Transverse colon (tissue), 4 donors: ENCODE measurements at places on chromosomes 4 and X. TPM values are rescaled to one million over a fixed set of nuclear protein-coding genes. Genes with fewer than 3 reads are reported as not detected.

DNA sequence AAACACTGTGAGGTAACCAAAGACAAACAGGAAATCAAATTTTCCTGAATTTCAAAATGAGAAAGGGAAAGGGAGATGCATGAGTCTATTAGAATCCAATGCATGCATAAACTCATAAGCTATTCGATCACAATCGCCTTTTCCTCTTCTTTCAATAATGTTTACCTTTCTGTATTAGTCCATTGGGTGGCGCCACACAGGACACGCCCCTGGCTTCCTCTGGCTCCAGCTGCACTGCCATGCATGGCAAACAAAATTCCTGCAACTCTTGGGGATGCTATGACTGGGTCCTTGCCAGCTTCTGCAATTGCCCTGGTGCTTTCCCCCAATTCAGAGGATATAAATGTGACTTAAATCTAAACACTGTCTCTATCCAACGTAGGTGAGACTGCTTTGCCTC is 424.5 kb upstream of the PCDH7 start:
- H3K27me3 ChIP-seq, result no peaks in the 10 kb centered on the region
- no peaks in the 10 kb centered on the region for H3K36me3 ChIP-seq
- DNase-seq, result no peak
- H3K4me3 ChIP-seq, result no peak overlapping the region
- no peak overlapping the region for H3K27ac ChIP-seq

HSD17B13 gene
- 1.9 TPM for total RNA-seq

ANKRD50 gene
- total RNA-seq, result 12.9 TPM

SEL1L3 gene
- 95.6 TPM for total RNA-seq

GABRB1 gene
- total RNA-seq, result 0.14 TPM

SPANXC gene
- total RNA-seq, result not detected

DNA sequence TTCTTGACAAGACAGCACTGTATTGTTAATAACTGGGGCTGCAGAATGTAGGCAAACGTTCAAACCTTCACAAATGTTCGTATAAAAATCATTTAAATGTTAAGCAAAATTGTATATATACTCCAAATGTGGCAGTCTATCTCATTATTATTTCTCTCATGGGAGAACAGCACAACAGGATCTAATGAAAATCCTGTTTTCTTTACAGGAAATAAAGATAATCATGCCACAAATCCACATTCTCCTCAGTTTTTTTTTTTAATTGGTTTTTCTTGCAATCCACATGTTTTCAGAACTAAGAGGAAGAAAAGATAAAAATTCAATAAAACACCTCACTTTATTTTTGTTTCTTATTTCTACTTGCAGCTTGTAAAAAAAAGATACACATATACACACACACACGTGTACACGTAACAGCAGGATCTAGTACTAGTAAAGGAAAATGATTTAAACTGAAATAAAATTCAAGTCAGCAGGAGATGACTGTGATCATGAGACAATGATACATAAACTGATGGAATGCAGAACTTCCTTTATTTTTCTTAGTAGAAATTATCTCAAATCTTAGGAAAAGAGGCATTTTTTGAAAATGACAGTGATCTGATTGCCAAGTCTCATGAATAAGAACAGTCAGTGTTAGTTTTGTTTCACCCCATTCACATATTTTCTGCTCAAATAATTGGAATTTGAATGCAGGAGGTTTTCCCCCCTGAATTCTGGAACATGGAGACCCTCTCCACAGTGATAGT is 11.3 kb downstream of the APBB2 start:
- DNase-seq, result no peak
- H3K4me3 ChIP-seq, result no peak overlapping the region
- no peaks in the 10 kb centered on the region for H3K27me3 ChIP-seq
- no peak overlapping the region for H3K27ac ChIP-seq

- H3K27me3 ChIP-seq, result no peaks in the 10 kb centered on the region
- H3K4me3 ChIP-seq, result no peak overlapping the region
- H3K27ac ChIP-seq, result no peak overlapping the region
- no peaks in the 10 kb centered on the region for H3K4me1 ChIP-seq
- peak; percentile 46 for DNase-seq
- no peaks in the 10 kb centered on the region for H3K36me3 ChIP-seq
These were observed 9.3 kb downstream of the CETN2 start for GRCh38 chrX:152821145-152821765.

DNA sequence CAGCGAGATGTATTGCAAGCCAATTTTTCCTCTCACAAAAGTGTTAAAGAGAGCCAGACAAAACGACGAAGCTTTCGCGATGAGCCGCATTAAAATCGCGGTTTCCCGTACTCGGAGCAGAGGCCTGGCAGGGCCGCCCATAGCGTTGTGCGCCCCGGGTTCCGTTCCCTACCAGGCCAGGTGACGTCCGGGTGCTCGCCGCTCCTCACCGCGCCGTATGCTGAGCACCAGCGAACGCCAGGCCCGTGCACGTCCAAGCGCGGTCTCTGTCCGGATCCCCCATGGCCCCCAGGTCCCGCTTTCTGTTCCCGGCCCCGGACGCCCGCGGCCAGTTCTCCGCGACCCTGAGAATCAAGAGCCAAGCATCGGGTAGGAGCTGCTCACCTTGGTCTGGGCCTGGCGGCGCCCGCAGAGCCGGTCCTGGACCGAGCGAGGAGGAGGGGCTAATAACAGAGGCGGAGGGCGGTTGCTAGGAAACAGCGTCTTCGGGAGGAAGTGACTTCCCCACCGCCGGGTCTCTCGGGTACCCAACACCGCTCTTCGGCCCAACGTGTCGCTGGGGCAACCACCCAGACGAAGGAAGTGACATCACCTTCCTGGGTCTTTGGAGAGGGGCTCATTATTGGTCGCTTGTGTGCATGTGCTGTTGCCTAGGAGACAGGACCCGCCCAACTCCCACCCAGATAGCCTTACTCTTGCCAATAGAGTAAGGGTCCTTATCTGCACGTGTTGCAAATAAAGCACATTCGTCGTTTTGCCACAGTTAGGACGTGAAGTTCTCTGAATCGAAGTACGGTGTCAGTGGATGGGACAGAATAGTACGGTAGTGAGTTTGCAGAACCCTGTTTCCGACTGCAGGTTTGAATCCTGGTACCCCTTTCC is at the start of gene MAP9:
Gene MAP9, minus strand, starts transcription at position 579 of the 882 bp plus-strand sequence. CDS start 1,115 bp downstream, outside the sequence.
- H3K4me1 ChIP-seq, result peaks cover 9% of the 10 kb centered on the region
- H3K36me3 ChIP-seq, result no peaks in the 10 kb centered on the region
- H3K27me3 ChIP-seq, result peaks cover 21% of the 10 kb centered on the region
- H3K4me3 ChIP-seq, result peak within 1 kb of the TSS; percentile 55
- peak; percentile 76 for DNase-seq

GAGE13 gene
- total RNA-seq, result not detected

ATRX gene
- total RNA-seq, result 57.9 TPM

GRCh38 chr4:10728016-10728415 is 43.4 kb upstream of the CLNK start:
- H3K27ac ChIP-seq, result no peak overlapping the region
- H3K36me3 ChIP-seq, result no peaks in the 10 kb centered on the region
- H3K4me3 ChIP-seq, result no peak overlapping the region

GRCh38 chrX:118508635-118509034 is 13.0 kb downstream of the DOCK11 start:
- H3K27ac ChIP-seq, result peak overlapping the region; percentile 37
- H3K36me3 ChIP-seq, result no peaks in the 10 kb centered on the region
- no peaks in the 10 kb centered on the region for H3K27me3 ChIP-seq
- no peak overlapping the region for H3K4me3 ChIP-seq
- DNase-seq, result no peak

IRS4 gene
- not detected for total RNA-seq

TRIM61 gene
- total RNA-seq, result not detected

FGFBP2 gene
- 2.2 TPM for total RNA-seq

FAM47C gene
- total RNA-seq, result not detected
